ENCODE measurements at places on chromosomes 3 and 15.

GRCh38 chr3:122799322-122799721, 4.5 kb downstream of the SLC49A4 start:
- H3K27me3 ChIP-seq: no peaks in the 10 kb centered on the region
- H3K4me1 ChIP-seq: peaks cover 71% of the 10 kb centered on the region
- H3K4me3 ChIP-seq: no peak overlapping the region
- no peak for DNase-seq
- no peaks in the 10 kb centered on the region for H3K36me3 ChIP-seq
- peak overlapping the region; percentile 45 for H3K27ac ChIP-seq

- no peak overlapping the region for H3K4me3 ChIP-seq
- H3K4me1 ChIP-seq: no peaks in the 10 kb centered on the region
- H3K27me3 ChIP-seq: no peaks in the 10 kb centered on the region
- H3K27ac ChIP-seq: no peak overlapping the region
Measured at GRCh38 chr3:187473778-187474406, 105.7 kb downstream of the RTP4 start.

DNA sequence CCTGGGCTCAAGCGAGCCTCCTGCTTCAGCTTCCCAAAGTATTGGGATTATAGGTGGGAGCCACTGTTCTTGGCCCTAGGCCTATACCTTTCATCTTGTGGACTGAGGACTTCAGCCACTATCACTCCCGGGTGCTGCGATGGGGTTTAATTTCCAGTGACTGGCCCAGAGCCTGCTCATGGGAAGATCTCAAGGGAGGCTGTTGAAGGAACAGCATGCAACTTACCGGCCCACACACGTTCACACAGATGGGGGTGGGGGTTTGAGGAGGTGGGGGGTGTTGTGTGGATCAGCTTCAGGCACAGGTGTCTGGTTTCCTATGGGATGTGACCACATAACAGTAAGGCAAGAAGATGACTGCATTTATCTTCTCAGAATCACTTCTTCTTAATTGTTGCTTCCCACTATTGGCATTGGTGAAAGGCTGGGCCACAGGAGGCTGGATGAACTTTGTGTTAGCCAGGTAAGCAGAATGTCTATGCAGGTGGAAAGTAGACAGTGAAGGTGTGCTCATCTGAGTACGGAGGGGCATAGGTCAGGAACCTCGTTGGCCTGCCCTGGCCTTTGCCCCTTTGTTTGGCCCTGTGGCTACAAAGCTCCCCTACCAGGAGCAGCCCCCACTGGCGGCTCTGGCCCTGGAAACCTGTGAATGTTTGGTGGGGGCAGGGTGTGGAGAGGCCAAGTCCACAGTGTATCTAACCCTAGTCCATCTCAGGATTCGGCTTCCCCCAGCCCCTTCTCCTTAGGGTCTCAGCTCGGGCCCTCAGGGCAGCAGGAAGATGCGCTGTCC, 1.4 kb upstream of the APBA2 start:
- no peak for DNase-seq
- H3K27ac ChIP-seq: no peak overlapping the region
- H3K36me3 ChIP-seq: no peaks in the 10 kb centered on the region
- no peaks in the 10 kb centered on the region for H3K27me3 ChIP-seq
- peaks cover 13% of the 10 kb centered on the region for H3K4me1 ChIP-seq
- H3K4me3 ChIP-seq: no peak overlapping the region

DNA sequence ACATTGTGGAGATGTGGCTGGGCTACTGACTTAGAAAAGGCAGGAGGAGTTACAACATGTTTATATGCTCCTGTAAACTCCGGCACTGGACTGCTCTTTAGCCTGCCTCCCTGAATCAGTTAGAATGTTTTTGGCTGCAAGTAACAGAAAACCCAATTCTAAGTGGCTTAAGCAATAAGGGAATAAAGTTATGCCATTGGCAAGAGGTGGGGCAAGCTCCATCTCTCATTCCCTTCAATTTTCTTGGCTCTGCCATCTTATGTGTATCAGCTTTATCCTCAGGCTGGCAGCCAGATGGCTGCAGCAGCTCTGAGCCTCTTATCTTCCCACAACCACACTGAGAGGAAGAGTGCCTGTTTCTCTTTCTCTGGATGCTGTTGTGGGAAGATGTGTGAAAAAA, 22.4 kb upstream of the MEIS2 start:
- DNase-seq: no peak
- H3K36me3 ChIP-seq: no peaks in the 10 kb centered on the region
- H3K4me1 ChIP-seq: no peaks in the 10 kb centered on the region
- no peak overlapping the region for H3K4me3 ChIP-seq
- H3K27me3 ChIP-seq: no peaks in the 10 kb centered on the region

Data from esophagus squamous epithelium (tissue), 5 donors.